A549 treated with RU486 at 1 μM for 4 hours (cell line): ENCODE measurements at places on chromosomes 2 and 18. TPM values are rescaled to one million over a fixed set of nuclear protein-coding genes. Genes with fewer than 3 reads are reported as not detected.

Gene DTNA
- total RNA-seq: 0.14 to 0.39 TPM (median 0.17 TPM) in 4 of 5 replicates, not detected in the other

Gene CNGA3
- 0.02 to 0.06 TPM in 2 of 5 replicates, not detected in the others for total RNA-seq

Gene CSRNP3
- total RNA-seq: 0.27 TPM in 1 of 5 replicates, not detected in the others

Gene LANCL1
- 16.0 to 26.9 TPM (median 25.8 TPM) in 5 replicates for total RNA-seq

Gene ATP8B1
- total RNA-seq: 6.5 to 10.7 TPM (median 9.3 TPM) in 5 replicates

Gene MOGAT1
- total RNA-seq: not detected in 5 replicates

Gene DCC
- total RNA-seq: not detected in 5 replicates

Gene PDCD1
- not detected in 5 replicates for total RNA-seq

Gene NCK2
- total RNA-seq: 20.4 to 29.2 TPM (median 24.5 TPM) in 5 replicates

Gene EHBP1
- 53.0 to 61.3 TPM (median 59.2 TPM) in 5 replicates for total RNA-seq

Gene CASP10
- 1.5 to 3.2 TPM (median 2.1 TPM) in 5 replicates for total RNA-seq

Gene CFAP53
- total RNA-seq: 0.13 to 0.37 TPM (median 0.15 TPM) in 5 replicates

Gene GYPC
- total RNA-seq: not detected in 5 replicates

Gene ZSWIM2
- total RNA-seq: not detected in 5 replicates

Gene RAMP1
- not detected in 5 replicates for total RNA-seq

Gene CYTIP
- not detected in 5 replicates for total RNA-seq

Gene ACMSD
- total RNA-seq: not detected in 5 replicates

Gene PDE11A
- 0.19 to 0.61 TPM (median 0.47 TPM) in 5 replicates for total RNA-seq

Gene MALL
- 133 to 157 TPM (median 142 TPM) in 5 replicates for total RNA-seq

Gene PLCL1
- total RNA-seq: not detected in 5 replicates

Gene SMCHD1
- 12.0 to 25.2 TPM (median 15.4 TPM) in 5 replicates for total RNA-seq

Gene MYO5B
- 10.2 to 15.1 TPM (median 12.8 TPM) in 5 replicates for total RNA-seq

Gene SPATA3
- total RNA-seq: not detected in 5 replicates

Gene FAM98A
- 55.4 to 133 TPM (median 67.5 TPM) in 5 replicates for total RNA-seq

Gene APOB
- total RNA-seq: 0.39 TPM in 1 of 5 replicates, not detected in the others

Gene WNT6
- 0.14 to 0.24 TPM (median 0.22 TPM) in 4 of 5 replicates, not detected in the other for total RNA-seq

Gene COBLL1
- 2.7 to 4.4 TPM (median 4.0 TPM) in 5 replicates for total RNA-seq

Gene PRR30
- not detected in 5 replicates for total RNA-seq

Gene CHMP3
- 128 to 137 TPM (median 129 TPM) in 5 replicates for total RNA-seq

Gene ICA1L
- 1.4 to 2.3 TPM (median 2.1 TPM) in 5 replicates for total RNA-seq

Gene IL36G
- total RNA-seq: not detected in 5 replicates

Gene TSGA10
- total RNA-seq: 3.5 to 9.8 TPM (median 3.9 TPM) in 5 replicates

Gene HOXD12
- not detected in 5 replicates for total RNA-seq

Gene FNDC4
- total RNA-seq: 2.1 to 5.5 TPM (median 4.2 TPM) in 5 replicates

Gene GNAL
- 4.0 to 6.8 TPM (median 6.2 TPM) in 5 replicates for total RNA-seq

Gene ANKRD53
- not detected in 5 replicates for total RNA-seq

Gene DSC1
- total RNA-seq: not detected in 5 replicates

Gene HOXD11
- total RNA-seq: 7.6 to 9.1 TPM (median 8.0 TPM) in 5 replicates

Gene PTPN18
- total RNA-seq: 26.9 to 29.3 TPM (median 27.3 TPM) in 5 replicates

Gene NOSTRIN
- total RNA-seq: 1.7 to 2.3 TPM (median 2.0 TPM) in 5 replicates

Gene GPR45
- not detected in 5 replicates for total RNA-seq

Gene RFX8
- not detected in 5 replicates for total RNA-seq

Gene HOXD4
- total RNA-seq: 0.29 to 0.66 TPM (median 0.49 TPM) in 5 replicates

Gene DNAJC5G
- not detected in 5 replicates for total RNA-seq

Gene CD8B
- total RNA-seq: not detected in 5 replicates

Gene KIAA2012
- not detected in 5 replicates for total RNA-seq

Gene FBXO41
- 4.3 to 6.0 TPM (median 5.3 TPM) in 5 replicates for total RNA-seq
